Hypothalamus (tissue), 51 donors: ENCODE measurements at places on chromosomes 7 and 10.
A peak's percentile ranks its signal among the peaks of the same experiment; 100 is the strongest.

- DNase-seq = no peak
Measured at GRCh38 chr7:53466371-53466770, 430.9 kb downstream of the POM121L12 start.

DNA sequence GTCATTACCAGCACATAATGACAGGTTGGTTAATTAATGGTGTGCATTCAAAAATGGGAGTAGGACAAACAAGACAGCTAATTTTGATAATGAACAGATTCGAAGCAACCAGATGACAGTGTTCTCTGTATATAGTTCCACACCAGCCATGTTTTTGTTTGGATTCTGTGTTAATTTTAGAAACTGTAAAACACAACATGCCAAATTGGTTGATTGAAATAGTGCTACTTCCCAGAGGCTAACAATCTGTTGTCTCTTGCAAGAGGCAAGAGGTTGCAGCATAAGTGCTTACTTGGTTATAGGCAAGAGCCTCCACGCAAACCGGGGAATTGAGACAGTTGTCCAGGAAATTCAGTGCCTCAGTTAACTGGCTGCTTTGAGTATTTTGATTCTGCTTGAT, 170.2 kb upstream of the HABP2 start:
- no peak for DNase-seq

- DNase-seq = no peak
Measured at GRCh38 chr7:38327637-38328036, 54.2 kb upstream of the TARP start.

DNA sequence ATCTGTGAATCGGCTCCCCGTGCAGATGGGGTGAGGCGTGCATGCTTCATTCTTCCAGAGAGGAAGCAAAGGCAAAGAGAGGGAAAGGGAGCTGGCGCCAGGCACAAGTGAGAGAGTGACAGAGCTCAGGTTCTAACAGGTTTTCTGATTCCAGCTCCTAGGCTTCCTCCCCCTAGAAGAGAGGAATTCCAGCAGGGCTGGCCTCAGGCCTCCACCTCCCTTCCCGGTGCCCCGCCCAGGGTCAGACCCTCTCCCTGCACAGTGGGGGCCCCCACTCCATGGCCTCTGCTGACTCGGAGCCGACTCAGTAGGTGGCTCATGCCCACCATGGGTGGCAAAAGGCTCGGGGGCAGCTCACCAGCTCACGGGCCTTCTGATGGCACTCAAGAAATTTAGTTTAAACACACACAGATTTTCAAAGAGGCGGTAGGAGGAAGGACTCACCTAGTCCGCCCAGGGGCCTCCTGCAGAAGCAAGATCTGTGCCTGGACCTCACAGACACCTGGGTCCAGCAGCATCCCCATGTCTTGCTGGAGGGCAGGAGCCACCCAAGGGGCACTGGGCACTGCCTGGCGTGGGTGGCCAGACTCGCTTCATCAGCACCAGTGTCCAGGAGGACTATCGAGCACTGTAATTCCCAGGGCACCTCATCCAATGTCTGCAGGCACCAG, 183.5 kb downstream of the MAD1L1 start:
- DNase-seq = no peak

- DNase-seq = no peak
Measured at GRCh38 chr10:33005322-33006301, 47.6 kb upstream of the ITGB1 start.

DNA sequence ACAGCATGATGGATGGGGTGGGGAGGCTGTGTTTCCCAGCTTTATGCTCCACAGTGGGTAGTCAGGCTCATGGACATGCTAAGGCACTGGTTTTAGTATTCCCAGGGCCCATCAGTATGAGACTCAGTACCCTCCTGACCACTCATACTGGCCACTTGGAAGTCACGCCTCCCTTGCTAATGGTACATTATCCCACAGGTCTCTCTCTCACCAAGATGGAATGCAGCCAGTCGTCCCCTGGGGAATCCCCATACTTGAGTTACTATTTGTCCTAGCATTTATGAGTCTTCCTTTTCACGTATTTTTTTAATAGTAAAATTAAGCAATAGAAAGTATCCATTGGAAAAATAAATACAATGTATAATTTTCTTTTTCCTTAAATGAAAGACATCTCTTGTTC, 80.6 kb upstream of the TBX20 start:
- DNase-seq = no peak

- peak; percentile 39 for DNase-seq
Measured at GRCh38 chr7:31687024-31687748, at the start of gene PPP1R17. Gene PPP1R17, plus strand, starts transcription at chr7:31687215. Its CDS starts 5,227 bp downstream, at chr7:31692442.
